ENCODE measurements at places on chromosomes 11 and 22. TPM values are rescaled to one million over a fixed set of nuclear protein-coding genes. Genes with fewer than 3 reads are reported as not detected.

PDGFB gene
- total RNA-seq = 47.0 TPM

DNA sequence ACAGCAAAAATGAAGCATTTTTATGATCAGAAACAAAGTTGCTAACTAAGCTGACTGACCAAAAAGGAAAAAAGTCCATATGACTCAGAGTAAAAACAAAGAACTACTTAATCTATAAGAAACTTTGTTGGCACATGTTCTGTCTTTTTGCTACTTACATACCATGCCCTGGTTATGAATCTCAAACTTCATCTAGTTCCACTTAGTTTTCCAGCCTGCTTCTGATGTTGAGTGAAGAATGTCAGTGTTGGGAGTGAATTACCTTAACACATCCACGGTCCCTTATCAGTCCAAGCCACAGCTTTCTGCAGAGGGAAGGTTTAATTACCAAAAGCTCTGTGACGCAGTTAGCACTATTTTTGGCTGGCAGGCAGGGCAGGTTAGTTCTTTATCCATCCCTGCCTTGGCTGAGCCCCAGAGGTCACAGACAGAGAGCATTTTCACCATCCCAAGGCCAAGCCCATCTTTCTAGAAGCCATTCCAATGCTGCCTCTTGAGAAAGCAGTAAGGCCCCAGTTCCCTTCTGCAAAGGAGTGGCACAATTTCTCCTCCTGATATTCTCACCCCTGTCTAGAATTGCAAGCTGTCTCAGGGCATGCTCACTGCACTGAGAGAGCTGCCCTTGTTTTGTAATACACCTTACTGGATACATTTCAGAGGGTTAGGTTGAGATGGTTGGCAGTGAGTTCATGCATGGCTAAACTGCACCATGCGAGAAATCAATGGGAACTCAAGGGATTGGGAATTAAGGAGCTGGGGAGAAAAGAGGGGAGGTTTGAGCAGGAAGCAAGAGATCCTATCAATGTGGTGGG, 67.1 kb downstream of the SLC1A2 start:
- no peak for DNase-seq

DNA sequence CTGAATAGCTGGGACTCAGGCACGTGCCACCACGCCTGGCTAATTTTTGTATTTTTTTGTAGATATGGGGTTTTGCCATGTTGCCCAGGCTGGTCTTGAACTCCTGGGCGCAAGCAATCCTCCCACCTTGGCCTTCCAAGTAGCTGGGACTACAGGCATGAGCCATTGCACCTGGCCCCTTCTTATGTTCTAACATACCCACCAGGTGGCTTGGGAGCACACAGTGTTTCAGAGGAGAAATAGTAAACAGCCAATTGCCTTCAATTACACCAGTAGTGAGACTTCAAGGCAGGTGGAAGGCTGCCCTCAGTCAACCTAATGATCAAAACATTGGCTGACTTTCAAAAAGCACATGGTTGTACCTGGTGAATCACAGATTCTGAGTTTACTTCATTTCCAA, 167.2 kb downstream of the SWAP70 start:
- no peak for DNase-seq

SCGB1A1 gene
- not detected for total RNA-seq

TEAD1 gene
- 26.9 TPM for total RNA-seq

GRCh38 chr11:9176550-9176949, 85.2 kb upstream of the SCUBE2 start:
- DNase-seq = no peak

DNA sequence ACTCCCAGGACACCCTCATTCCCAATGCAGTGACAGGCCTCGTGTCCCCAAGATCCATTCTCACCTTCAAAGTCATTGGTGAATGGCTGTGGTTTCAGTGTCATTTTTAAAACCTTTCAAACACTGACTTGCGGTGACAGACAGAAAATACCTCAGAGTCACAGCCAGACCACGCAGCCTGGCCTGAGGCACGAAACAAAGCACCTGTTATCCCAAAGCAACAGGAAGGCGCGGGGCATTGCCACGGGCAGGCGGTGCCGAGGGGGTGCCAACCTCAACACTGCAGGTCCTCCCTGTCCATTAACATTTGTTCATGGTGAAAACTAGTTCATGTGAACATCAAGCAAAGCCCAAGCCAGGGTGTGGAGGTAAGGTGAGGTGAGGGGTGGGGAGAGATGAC, 38.2 kb downstream of the RPUSD4 start:
- no peak for DNase-seq

- no peak for DNase-seq
Observed at GRCh38 chr11:34855021-34855753, 61.0 kb downstream of the APIP start.

- DNase-seq = no peak
Observed at GRCh38 chr11:125426818-125427528, 69.1 kb downstream of the FEZ1 start.

GRCh38 chr22:44108806-44109385, 71.8 kb upstream of the PARVG start:
- no peak for DNase-seq

GRCh38 chr22:48740731-48741405, 1086.8 kb downstream of the BRD1 start:
- DNase-seq = no peak

DNA sequence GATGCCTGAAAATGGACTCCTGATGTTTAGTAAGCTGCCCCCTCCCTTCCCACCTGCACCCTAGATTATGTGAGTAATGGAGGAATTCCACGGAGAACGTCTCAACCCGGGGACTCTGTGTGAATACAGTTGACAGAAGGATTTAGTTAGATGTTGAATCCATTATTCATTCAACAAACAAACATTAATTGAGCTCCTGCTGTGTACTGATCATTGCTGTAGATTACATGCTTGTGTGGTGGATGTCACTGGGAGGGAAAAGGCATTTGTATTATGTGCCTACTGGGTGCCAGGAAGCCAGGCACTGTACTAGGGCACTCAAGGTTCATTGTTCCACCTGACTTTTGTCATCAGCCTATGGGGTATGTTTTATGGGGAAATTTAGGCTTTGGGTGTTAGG, 22.9 kb upstream of the CRYBB3 start:
- DNase-seq = no peak
